ENCODE measurements at places on chromosomes 12 and 14.

GRCh38 chr12:56953314-56953713 is 4.1 kb downstream of the RDH16 start:
- no peak for DNase-seq

GRCh38 chr14:36075203-36075602 is 101.3 kb downstream of the PTCSC3 start:
- no peak for DNase-seq

DNA sequence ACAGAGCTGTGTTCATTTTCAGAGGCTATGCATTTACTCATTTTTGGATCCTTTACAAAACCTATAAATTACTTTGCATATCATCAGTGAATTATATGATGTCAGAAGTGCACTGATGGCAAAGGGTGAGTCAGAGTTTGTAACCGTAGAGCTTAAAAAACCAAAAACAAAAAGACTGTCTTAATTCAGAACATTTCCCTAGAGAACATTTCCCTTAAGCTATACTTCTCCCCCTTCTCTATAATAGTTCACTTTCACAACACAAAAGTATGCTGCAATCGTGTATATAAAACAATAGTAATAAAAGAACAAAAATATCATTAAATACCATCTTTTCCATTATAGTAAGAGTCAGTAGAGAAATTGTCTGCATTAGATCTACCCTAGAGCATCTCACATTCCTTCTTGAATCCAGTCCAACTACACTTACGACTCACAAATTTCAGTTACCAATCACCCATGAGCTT is 934.9 kb downstream of the LRFN5 start:
- no peak for DNase-seq

DNA sequence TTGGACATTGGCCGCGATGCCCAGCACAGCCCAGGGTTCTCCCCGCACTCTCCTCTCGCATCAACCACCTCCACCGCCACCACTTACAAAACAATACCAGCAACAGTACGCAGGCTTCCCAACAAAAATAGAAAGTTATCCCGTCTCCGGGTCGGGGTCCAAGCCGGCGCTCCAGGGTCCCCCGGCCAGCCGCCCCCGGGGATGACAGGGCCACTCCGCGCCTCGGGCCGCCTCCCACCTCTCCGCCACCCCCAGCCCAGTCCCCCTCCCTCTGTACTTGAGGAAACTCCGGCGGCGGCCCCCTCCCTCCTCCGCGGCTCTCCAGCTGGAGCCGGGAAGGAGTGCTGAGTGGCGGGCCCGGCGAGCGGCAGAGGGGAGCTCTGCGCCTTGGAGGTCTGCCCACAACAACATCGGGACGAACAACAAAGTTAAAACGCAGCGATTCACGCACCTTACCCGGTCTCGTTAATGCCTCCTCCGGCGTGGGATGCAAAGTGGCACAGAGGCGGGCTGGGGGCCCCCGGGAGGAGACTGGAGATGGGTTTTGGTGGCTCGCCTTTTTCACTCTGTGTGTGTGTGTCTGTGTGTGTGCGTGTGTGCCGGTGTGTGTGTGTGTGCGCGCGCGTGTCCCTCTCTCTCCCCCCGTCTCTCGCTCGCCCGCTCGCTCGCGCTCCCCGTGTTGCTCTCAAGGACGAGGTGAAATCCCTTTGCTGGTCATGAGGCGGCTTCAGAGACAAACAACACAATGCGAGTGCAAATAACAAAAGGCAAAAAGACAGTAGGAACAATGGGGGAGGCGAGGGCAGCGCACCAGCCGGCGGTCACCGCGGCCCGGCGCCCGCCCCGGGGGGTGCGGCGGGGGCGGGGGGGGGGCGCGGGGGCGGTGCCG is 386.8 kb downstream of the BCAT1 start:
- peak; percentile 5 for DNase-seq

- no peak for DNase-seq
Observed at GRCh38 chr12:28232211-28232928, 42.1 kb downstream of the CCDC91 start.

DNA sequence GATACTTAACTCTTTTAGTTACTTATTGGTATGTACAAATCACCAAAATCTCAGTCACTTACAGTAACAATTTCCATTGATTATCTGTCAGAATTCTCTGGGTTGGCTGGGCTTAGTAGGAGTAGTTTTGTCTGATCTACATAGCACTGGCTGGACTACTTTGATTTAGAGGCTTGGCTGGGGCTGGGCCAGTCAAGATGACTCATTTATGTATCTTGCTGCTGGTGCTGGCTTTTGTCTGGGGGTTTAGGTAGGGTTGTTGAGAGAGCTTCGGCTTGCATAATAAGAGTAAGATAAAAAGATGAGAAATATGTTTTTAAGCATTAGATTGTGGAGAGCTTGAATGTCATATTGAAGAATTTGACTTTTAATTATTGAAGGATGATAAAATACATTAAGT is 1093.7 kb downstream of the SLC6A15 start:
- no peak for DNase-seq

GRCh38 chr14:90096566-90096965 is 34.8 kb downstream of the KCNK13 start:
- DNase-seq = no peak

Measured in activated CD4-positive, alpha-beta T cell treated with anti-CD3 and anti-CD28 coated beads, Interleukin-2, amount 50 U/mL, for 48 hours (primary cell).